T-helper 17 cell (primary cell): ENCODE measurements at places on chromosomes 12 and 14.

DNA sequence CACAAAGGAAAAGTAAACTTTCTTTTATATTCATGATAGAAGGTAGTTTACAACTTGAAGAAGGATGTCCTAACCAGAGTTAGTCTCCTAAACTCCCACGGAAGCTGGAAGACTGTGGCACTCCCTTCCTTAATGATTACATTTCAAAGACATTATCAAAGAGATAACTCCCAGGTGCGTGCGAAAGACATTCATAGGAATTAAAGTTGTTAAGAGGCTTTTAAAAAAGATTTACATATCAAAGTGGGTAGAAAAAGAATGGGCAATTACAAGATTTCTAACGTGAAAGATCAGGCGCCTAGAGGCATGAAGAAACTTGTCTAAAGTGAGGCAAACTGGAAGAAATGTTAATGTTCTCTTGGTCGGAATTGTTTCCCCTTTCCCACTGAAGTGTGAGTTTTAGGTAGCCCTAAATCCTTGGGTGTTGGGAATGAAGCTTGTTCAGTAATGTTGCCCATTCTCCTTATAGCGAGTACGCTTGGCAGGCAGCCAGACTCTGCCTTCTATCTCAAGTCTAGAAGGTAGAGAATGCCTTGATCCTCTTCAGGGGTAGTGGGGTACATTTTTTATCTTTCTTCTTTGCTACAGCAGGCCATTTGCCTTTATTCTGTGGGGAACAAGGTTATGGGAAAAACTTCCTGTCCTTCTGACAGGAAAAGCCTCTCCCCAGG is 642.0 kb downstream of the SLC6A15 start:
- DNase-seq: no peak

- no peak for DNase-seq
Measured at GRCh38 chr14:63344336-63344735, 25.6 kb upstream of the GPHB5 start.

DNA sequence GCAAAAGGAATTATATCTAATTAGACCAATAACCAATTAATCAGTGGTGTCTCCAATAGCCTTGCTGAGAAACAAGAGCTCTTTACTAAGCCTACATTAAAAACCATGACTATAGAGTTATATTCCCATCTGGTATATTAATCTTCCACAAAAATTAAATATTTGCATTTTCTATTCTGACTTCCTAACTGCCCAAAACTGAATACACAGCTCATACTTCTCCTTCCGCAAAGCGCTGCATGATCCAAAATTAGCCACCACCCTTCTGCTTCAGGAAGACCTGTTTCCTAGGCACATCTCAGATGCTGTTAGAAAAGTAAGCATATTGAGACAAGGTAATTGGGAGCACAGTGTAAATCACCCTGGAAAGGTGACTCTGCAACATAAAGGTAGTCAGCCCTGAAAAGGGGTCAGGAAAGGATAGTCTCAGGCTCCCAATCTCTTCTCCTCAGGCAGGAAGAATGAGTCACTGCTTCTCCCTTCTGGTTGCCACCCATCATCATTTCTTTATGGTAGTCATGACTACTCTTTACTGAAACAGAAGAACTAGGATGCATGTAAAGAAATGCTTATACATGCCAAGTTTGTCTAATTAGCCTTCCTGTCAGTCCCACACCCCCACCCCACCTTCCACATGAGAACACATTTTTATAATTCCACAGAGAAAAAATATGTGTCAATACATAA is 54.3 kb downstream of the PLCZ1 start:
- DNase-seq: no peak

- no peak for DNase-seq
Measured at GRCh38 chr12:31778687-31779086, 49.9 kb upstream of the AMN1 start.

DNA sequence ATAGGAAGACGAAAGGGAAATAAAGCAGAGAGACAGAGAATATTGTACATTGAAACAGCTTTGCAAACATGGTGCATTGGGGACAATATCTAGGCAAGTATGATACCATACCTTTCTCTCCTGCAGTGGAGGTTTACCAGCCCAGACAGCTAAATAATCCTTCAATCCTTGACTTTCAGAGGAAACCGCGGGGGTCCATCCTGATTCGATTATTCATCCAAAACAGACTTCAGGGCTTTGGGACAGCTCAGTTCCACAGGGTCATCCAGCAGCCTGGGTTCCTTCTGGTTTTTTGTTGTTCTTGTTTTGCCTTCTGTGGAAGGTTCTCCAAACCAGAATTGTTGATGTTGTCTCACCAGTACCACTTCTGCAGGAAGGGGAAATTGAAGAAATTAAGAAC is 81.5 kb downstream of the LGR5 start:
- DNase-seq: no peak

DNA sequence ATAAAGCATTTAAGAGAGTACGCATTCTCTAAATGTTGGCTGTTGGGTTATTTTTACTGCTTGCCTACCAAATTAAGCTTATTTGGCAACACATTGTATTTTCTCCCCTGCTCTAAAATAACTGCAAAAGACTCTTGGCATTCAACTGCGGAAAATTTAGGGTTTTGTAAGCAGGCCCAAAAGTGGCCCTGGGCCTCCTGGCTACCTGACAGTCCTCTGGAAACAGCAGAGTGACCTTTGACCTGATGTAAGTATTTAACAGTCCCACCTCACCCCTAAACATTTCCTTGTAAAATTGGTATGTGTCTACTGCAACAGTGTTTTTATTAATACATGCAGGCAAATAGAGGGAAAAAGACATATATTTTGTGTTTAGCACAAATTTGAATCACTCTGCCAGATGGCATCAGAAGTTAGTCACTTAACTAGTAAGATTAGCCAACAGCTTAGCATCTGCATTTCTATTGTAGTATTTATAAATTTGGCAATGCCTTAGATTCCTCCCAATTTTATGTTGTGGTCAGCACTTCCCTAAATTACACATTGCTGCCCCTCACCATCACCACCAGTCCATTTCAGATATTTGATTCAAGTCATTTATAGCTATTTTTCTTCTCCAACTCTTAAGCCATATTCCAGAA is 11.2 kb downstream of the LLPH start:
- no peak for DNase-seq

DNA sequence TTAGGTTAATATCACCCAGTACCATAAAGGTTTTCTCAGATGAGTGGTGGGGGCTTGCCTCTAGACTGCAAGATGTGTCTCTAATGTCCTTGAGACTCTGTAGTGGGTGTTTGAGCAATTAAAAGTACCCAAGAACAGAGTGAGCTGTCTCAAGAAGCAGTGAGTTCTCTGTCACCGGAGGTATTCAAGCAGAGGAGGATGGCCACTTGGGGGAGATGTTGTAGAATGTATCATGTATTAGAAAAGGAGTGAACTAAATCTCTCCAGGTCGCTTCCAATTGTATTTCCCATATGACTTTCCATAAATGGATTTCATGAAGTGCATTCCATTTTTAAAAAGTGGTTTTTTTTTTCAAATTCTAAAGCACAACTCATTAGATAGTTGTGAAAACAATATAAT is 35.0 kb downstream of the SLC17A8 start:
- DNase-seq: no peak

DNA sequence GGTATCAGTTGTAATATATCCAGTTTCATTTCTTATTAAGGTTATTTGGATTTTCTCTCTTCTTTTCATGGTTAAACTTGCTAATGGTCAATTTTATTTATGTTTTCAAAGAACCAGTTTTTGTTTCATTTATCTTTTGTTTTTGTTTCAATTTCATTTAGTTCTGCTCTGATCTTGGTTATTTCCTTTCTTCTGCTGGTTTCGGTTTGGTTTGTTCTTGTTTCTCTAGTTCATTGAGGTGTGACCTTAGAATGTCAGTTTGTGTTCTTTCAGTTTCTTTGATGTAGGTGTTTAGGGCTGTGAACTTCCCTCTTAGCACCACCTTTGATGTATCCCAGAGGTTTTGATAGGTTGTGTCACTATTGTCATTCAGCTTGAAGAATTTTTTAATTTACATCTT is 145.6 kb upstream of the SLCO1B1 start:
- no peak for DNase-seq

GRCh38 chr14:74141703-74142102 is 56.9 kb downstream of the LIN52 start:
- no peak for DNase-seq

DNA sequence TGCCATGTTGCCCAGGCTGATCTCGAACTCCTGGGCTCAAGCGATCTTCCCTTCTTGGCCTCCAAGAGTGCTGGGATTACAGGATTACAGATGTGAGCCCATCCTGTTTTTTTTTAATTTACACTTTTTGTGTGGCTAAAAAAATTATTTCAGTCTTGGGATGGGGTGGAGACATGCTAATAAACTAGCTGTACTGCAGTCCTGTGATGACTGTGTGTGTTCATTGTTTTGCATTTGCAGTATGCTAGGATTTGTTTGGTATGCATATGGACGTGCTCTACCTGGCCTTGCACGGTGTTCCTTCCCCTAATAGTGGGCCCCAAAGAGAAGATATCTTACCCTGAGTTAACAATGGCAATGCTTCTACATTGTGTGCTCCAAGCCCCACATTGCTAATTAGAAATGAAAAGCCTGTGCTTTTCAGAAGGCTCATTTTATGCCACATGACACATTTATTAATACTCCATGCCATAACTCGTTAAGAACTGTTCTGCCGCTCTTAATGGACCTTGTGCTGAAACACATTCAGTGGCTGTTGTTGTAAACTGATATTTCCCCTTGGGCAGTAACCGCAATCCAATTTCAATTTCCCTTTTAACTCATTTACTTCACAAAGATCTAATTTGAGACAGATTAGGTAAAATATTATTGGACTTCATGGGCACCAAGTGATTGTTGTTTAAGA is 86.4 kb downstream of the SCN8A start:
- DNase-seq: no peak

DNA sequence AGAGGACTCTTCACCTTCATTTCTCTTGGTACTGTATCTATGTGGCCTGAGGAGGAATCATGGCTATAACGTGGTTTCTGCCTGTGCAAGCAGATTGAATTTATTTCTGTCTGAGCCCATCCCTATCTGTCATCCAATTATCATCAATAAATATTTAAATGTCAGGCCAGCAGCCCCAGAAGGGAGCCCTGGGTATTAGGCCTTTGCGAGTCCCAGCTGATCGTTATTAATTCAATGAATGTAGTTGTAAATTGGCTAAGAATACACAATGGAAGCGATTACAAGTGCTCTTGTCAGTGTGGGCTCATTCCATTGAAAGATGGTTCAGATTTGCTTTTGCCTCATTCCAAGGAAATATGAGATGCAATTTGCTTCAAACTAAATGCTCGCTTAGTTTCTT is 142.0 kb downstream of the KTN1 start:
- no peak for DNase-seq

GRCh38 chr12:56628671-56629458 is 1.3 kb downstream of the BAZ2A start:
- peak; percentile 41 for DNase-seq

GRCh38 chr12:53069621-53070410 is 9.4 kb downstream of the SPRYD3 start:
- no peak for DNase-seq

DNA sequence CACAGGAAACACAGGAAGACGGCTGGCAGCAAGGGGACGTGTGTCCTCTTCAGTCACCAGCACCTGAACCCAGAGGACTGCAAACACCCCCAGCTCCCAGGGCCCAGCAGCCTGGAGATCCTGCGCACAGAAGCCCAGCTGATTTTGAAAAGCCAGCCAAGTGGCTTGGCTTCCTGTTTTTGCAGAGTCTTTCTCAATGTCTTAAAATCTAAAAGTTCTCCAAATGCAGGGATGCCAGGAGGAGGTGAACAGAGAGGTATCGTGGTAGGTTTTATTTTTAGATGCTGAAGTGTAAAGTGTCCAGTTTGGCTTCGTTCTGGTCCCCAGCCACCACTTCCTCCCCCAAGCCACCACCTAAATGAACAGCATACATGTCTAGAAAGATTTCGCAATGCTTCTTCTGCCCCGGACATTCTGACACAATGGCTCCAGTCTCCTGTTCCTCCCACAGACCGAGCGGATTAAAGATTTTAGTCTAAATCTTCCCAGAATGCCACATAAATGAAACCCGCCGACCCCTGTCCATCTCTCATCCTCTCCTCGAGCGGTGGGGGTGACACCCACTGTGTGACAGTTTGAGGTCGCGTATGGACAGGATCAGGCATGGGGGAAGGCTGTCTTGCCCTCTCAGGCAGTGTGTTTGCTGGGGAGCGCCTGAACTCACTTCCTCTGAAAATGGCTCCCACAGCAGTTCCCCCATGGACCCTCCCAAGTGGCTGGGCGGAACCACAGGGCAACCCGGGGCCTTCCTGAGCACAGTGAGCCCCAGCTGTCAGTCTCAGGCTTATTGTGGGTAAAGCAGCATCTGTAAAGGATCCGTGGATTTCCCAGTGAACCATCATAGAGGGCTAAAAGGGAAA is 41.6 kb downstream of the ITPK1 start:
- DNase-seq: no peak

- DNase-seq: no peak
Measured at GRCh38 chr12:93447555-93448290, 6.0 kb upstream of the UBE2N start.

GRCh38 chr12:131044760-131045381 is 91.2 kb downstream of the ADGRD1 start:
- no peak for DNase-seq

DNA sequence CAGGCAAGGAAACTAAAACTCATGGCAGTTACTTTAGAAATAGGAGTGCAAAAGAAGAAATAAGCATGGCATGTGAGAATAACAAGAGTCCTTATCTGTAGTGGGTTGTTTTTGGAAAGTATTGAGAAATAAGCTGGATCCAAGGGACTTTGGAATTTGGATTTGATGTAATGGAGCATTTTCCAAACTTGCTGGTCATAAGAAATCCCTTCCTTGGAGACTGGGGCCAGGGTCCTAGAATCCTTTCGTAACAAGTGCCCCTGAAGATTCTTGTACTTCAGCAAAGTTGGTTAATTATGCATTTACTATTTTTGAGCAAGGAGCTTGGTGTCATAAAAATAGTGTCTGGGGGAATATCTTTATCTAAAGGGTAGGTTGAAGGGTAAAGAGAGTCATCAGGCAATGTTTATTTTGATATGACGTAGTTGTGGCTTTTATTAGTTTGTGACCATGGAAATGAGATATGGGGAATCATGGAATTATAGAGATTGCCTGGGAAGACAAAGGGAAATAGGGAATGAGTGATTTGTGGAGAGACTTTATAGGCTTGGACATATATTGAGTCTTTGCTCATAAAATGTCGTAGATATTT is 53.9 kb downstream of the WNK1 start:
- no peak for DNase-seq
